Right renal pelvis (tissue), 4 donors: ENCODE measurements at places on chromosomes 1 and 21.
A peak's percentile ranks its signal among the peaks of the same experiment; 100 is the strongest.

DNA sequence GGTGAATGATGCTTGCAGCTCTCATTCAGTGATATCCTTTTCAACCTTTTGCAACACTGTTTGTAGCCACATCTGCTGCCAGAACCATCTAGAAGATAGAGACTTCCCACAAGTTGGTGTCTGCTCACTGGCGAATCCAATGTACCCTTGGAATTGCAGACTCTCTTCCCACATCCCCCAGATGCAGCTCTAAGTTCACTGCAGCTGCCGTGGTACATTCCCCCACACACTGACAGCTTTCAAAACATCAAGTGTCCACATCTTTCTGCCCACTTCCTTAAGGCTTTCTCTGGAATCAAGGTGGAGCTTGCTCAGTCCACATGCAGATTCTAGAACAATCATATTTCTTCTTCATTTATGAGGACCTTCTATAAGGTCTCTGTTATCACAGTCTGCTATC lies 99.2 kb downstream of the PLPPR4 start:
- DNase-seq: no peak

- no peak for DNase-seq
Observed at GRCh38 chr21:43304206-43304605, 122.7 kb downstream of the SIK1 start.

GRCh38 chr1:212782422-212783154 lies 9.0 kb downstream of the NSL1 start:
- DNase-seq: no peak

GRCh38 chr1:95246511-95246910 lies 12.5 kb downstream of the RWDD3 start:
- DNase-seq: no peak

GRCh38 chr21:26945916-26946675 lies 20.8 kb downstream of the ADAMTS5 start:
- no peak for DNase-seq

DNA sequence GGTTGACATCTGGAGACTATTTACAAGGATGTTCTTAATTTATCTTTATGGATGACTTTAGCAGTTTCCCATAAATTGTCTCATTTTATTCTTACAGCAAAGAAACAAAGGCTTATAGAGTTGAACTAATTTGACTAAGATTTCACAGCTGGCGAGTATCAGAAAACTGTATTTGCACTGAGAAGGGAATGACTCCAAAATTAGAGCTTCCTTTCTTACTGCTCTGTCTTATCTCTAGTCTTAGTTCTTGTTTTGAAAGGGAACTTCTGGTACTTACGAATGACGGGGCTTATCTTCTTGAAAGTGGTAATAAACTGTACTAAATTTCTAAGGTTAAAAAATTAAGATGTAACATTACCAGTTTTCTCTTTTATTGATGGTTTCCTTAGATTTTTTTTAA lies 13.6 kb downstream of the CNST start:
- DNase-seq: no peak

GRCh38 chr21:45635271-45636151 lies 8.0 kb upstream of the PCBP3 start:
- DNase-seq: no peak

GRCh38 chr1:46342084-46342656 lies 1.6 kb downstream of the NSUN4 start:
- no peak for DNase-seq

- no peak for DNase-seq
Observed at GRCh38 chr1:172137703-172138454, 282.6 kb upstream of the C1orf105 start.

DNA sequence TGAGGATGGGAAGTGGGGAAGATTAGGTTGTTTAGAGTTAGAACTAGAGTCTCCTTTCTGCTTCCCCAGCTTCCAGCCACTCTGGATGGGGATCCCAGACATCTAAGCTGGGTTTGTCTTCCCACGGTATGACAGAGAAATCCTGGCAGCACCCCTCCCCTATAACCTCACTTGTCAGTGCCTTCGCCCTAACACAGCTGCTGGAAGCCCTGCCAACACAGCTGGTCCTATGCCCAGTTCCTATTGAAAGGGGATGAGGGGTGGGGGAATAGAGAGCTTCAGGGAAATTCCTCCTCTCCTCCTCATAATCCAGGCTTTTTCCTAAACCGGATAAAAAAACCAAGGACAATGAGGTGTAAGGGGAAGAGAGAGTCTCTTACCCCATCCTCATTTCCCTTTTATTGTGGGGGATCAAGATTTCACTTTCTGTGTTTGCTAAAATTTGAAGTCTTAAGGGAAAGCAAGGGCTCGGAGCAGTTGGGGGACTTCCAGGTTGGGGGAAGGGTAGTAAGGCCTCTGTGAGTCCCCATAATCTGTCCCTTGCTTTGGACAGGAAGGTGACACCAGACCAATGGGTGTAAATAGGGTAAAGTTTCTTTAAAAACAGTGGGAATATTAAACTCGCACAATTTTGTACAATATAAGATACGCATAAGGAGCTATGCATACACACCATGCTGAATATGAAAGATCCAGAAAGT lies 590 bp downstream of the TMOD4 start:
- no peak for DNase-seq

DNA sequence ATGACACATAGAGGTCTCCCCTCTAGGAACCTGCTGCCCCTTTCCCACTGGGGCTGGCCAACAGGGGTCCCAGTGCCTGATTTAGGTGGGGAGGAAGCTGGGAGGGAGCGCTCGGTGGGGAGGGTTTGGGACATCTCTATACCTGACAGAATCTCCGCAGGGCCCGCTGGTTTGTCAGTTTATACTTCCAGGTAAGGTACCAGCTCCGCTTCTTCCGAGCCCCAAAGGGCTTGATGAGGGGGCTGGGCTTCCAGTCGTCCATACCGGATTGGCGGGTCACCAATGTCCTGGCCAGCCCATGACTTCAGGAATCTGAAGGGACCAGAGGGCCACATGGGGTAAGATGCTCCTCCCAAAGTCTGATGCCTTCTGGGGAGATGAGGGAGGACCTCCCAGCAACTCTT lies 672 bp downstream of the POMGNT1 start:
- DNase-seq: no peak

GRCh38 chr21:45977396-45977795 lies 4.2 kb upstream of the COL6A1 start:
- no peak for DNase-seq

DNA sequence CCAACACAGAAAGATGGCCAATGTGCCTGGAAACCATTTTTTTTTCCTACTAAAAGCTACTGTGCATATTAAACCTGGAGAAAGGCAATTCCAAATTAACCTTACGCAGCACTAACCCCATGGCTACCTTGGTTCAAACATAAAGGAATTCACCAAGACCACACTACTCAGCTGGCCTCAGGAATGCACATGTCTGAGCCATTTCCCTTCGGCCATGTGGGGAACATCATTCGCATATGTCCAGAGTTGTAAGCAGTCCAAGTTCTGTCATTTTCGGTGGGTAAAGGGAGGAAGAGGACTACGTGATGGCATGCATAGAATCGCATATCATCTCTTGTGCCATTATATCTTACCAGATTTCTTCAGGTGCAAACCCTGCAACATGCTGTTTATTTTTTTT lies 175.4 kb downstream of the NTMT2 start:
- no peak for DNase-seq

DNA sequence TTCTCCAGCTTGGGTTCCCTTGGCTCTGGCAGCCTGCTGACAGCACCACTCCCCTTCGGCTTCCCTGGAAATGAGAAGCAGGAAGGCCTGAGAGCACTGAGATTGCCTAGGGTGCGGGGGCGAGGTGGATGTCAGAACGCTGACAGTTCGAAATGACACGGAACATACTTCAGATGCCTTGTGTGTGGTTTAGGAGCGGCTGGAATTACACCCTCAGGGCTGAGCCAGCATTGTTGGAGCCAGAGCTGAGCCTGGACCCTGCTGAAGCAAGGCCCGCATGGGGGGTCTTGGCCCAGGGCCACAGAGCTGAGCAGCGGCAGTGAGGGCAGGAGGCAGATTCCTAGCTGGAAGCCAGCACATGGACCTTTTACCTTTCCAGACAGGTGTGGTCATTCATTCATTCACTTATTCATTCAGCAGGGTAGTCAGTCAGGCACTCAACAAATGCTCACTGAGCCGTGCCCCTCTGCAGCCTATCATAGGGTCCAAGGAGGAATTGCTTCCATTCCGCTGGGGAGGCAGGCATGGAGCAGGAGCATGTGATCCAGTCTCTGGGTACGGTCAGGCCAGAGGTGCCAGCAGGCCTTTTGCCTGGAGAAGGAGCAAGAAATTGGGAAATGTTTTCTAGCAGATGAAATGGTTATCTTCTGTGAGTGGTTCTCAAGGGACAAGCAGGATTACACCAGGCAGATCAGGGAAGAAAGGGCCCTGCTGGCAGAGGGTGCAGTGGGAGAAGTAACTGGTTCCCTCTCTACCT lies 6.6 kb upstream of the FOXE3 start:
- no peak for DNase-seq

GRCh38 chr1:44354268-44354839 lies 703 bp downstream of the ERI3 start:
- DNase-seq: no peak

DNA sequence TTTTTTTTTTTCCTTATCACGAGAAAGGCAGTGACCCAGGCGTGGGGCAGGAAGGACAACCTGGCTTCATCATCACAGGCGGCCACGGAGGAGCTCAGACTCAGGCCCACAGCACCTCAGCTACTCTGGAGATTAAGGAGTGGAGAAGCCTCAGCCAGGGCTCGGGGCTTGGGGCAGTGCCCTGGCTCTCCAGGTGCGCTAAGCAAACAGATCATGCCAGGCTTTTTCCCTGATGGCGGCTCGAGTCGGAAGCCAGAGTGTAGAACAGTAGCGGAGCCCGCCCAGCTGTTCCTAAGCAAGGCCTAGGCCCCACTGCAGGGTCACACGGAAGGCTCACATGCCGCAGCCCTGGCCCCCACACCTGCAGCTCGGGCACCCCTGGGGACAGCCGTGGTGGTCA lies 70.7 kb downstream of the AGPAT3 start:
- no peak for DNase-seq

- DNase-seq: no peak
Observed at GRCh38 chr1:55034476-55035133, 4.7 kb upstream of the PCSK9 start.

GRCh38 chr21:39022863-39023693 lies 160.2 kb downstream of the PSMG1 start:
- peak; percentile 48 for DNase-seq

DNA sequence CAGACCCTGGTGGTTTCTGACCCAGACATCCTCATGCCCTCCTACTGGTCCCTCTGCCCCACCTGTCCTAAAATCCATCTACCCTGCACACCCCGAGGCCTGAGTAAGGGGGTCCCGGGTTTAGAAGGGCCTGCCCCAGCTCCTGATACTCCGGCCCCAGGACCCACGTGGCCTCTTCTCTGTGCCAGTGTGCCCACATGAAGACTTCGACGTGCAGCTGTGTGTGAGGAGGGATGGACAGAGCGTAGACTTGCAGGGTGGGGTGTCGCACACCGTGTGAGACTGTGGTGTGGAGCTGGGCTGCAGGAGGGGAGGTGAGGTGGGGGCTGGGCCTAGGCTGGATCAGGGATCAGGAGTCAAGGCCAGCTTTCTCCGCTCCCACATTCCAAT lies 461.1 kb downstream of the PTPRU start:
- no peak for DNase-seq

DNA sequence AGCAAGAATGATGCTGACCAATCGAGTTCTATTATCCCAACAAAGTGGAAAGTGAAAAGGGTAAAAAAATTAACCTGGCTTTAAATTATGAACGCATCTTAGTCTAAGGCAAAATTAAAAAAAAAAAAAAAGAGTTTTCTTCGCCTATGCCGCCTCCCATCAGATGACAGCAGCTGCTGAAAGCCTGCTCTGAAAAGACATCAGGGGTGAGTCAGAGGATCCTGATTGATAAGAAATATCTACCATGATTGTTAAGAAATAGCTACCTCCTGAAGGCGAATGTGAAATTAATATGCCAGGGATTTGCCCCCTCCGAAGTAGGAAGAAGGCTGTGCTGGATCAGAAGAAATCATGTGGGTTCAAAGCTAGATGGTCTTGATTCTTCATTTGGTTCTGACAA lies 216.8 kb upstream of the C1orf87 start:
- no peak for DNase-seq

DNA sequence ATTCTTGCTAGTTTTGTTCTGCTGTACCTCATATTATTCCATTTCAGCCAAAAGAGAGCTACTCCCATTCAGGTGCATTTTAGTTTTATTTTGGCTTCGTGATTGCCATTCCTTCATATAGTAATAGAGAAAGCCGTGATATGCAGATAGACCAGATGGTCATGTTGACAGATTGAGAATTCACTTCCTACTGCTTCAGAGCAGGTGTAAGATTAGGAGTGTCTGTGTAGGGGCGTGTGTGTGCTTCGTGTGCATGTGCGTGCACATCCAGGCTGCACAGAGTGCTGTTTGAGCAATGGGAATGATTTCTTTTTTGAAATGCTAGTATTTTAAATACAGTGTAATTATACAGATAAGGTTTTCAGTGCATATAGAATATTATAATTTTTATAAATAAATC lies 10.3 kb downstream of the NFIA start:
- no peak for DNase-seq

DNA sequence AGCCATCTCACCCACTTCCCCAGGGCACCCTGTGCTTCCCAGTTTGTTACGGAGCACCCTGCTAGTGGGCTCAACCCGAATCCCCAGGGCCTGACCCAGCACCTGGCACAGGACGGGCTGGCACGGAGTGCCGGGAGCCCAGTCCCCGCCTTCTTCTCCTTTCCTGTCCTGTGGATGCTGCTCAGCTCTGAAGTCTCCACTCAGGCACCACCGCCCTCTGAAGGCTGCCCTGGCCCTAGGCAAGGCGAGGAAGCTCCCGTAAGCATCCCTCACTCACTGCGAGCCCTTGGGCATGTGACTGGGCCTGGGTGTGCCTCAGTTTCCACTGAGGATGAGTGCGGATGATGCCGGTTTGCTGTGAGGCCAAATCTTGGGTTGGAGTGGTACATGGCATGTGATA lies 21.8 kb downstream of the SLC1A7 start:
- no peak for DNase-seq

- DNase-seq: no peak
Observed at GRCh38 chr1:3240524-3241235, 171.7 kb downstream of the PRDM16 start.

DNA sequence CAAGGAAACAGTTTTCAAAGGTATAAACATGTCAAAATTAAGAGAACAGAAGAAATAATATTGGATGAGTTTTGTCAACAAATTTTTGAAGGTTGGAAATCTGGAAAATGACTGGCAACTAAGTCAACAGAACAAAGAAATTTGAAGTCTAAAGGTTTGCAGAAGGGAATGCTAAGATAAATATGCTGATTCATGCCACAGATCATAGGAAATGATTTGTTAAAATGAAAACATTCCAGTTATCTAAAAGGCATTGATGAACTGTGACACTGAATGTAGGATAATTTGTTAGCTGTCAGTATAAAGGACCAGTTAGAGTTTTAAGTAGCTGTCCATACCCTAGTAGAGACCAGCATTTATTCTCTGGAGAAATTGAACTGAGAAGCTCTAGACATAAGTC lies 157.9 kb upstream of the CHRM3 start:
- no peak for DNase-seq

GRCh38 chr21:34189506-34189905 lies 116.1 kb downstream of the MRPS6 start:
- DNase-seq: no peak
